Smooth muscle cell of the brain vasculature (primary cell): ENCODE measurements at places on chromosomes 6 and 20.

GRCh38 chr20:57384953-57385761, 6.0 kb upstream of the RBM38 start:
- DNase-seq: no peak

DNA sequence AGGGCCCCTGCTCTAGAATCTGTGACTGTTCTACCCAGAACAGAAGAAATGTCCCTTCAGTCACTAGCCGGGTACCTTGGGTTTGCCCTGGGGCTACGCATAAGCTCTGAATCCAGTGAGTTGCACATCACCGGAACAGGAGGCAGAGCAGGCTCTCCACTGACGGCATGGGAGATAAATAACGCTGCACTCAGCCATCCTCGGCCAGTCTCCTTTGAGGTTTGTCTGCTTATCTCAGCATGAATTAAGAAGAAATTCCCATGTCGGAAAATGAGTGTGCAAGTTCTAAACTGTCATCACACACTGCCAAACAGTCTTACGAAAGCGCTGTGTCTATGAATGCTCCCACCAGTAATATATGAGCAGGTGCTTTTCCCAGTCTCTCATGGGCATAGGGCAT, 90.8 kb downstream of the FAM50B start:
- DNase-seq: no peak

- no peak for DNase-seq
Measured at GRCh38 chr20:59976156-59976782, 18.0 kb downstream of the CDH26 start.

DNA sequence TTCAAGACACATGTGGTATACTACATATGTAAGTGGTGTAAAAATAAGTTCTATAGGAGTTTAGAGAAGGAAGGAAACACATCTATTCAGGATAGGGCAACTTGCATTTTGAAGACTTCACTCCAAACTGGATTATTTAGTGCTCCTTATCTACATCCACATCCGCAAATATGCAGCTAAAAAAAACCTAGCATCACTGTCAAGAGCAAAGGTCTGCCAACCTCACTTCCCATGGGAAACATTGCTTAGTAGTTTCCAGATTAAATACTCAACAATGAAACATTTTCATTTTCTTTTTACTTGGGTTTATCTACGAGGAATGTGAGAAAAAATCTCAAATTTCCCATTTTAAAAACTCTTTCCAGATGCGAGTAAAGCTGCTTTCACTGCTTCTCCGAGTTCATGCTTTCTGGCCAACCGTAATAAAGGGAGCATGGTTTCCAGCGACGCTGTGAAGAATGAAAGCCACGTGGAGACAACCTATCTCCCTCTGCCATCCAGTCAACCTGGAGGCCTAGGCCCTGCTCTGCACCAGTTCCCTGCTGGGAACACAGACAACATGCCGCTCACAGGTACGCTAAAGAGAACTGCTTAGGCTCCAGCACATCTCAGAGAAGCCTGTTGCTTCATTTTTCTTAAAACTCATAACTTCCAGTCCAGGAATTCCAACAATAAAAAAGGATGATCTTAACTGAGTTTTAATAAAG, 48.2 kb downstream of the RFX6 start:
- no peak for DNase-seq

DNA sequence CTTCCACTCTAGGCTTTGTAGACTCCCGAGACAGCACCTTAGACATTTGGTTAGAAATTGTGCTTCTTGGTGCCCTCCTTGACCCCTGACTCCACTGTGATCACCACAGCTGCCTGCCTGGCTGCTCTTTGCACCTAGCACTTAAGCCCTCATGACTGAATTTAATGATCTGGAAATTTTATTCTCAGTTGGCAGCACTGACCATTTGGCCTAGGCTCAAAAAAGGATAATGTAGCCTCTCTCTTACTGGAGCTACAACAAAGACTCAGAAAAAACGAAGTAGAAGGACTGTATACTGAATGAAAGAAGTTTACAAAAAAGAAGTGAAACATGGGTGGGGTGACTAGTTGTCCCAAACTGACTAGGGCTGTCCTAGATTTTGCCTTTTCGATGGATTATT, 11.3 kb upstream of the ABRACL start:
- DNase-seq: no peak

- DNase-seq: no peak
Measured at GRCh38 chr6:28747631-28748157, 176.1 kb downstream of the TRIM27 start.

DNA sequence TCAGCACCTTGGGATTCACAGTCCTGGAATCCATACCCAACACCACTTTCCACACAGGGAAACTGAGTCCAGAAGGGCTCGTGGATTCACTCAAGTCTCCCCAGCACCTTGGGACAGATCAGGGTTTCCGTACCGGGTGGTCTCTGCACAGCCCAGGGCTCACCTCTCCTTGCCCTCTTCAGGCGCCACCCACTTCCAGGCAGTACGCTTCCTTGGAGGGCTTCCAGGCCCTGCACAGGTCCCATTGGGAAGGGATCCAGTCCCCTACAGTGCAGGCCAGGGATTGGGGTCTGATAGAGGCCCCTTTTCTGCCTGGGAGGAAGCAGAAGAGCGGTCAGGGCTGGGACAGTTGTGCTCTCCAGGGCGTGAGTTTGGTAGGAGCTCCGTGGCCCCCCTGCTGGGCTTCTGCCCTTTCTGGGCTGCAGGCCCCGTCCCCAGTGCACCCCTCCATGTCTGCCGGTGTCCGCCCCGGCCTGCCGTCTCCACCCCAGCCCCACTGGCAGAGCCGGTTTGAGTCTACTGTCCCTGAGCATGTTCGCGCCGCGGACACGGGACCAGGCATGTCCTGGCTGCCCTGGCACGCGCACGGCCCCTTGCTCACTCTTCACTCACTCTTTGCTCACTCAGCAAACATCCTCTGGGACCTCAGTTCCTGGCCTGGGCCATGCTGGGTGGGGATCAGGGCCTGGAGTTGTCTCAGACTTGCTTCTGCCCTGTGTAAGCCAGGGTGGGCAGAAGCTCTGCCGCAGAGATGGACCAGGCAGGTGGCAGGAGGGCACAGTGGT, 12.6 kb downstream of the SRC start:
- no peak for DNase-seq

DNA sequence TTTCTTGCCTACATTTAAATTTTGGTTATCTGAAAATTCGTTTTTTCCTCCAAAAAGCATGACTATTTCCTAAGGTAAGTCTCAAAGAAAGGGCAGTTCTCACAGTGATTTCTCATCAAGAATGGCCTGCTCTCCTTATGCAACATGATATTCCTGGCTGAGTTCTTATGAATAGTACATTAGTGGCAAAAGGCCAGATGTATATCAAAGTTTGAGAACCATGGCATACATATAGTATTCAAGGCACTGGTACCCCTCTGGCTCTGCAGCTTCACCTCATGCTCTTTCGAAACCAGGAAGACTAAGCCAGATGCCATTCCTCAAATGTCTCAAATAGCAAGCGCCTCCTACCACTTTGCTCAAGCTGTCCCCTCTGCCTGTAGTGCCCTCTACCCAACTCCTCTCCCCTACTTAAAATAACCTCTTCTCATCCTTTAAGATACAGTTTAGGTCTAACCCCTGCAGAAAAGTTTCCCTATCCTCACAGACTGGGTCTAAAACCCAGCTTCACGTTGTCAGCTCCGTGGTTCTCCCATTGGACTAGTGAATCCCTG, 280.3 kb downstream of the HACE1 start:
- no peak for DNase-seq

DNA sequence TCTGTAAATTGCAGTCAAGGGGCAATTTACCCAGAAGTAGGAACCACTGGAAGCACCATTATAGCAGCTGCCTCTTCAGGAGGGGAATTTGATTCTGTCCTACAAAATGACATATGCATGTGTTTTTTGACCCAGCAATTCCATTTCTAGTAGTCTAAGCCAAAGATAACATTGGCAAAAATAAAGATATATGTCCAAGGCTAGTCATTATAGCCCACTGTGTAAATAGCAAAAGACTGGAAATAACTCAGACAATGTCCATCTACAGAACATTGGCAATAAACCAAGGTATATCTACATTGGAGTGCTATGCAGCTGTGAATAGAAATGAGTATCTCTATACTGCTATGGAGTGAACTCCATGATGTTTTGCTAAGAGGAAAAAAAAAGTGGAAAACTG, 12.5 kb upstream of the PANK2 start:
- no peak for DNase-seq

GRCh38 chr20:10228330-10228729, 9.7 kb downstream of the SNAP25 start:
- no peak for DNase-seq

DNA sequence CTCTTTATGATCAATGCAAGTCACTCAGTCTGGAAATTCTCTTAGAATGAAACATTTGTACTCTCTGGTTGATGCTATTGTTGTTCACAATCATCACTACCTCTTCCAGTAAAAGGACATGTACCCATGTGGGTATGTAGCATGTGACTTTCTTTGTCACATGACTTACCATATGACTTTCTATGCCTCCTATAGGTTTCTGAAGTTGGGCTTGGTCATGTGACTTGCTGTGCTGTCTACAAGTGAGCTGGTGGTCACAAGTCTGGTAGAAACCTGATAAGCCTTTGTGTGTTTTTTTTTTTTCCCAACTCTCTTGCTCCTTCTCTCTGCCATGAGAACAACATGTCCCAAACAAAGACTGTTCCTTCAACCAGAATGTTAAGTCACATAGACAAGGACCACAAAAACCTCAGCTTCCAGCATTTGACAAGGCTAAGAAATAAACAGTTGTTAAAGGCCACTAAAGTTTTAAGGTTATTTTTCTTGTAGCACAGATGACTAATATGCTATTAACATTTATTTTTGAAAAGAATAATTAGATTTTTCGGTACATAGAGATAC, 379.2 kb upstream of the SLC35B3 start:
- DNase-seq: no peak

- DNase-seq: no peak
Measured at GRCh38 chr20:59787538-59787890, 145.9 kb downstream of the SYCP2 start.

DNA sequence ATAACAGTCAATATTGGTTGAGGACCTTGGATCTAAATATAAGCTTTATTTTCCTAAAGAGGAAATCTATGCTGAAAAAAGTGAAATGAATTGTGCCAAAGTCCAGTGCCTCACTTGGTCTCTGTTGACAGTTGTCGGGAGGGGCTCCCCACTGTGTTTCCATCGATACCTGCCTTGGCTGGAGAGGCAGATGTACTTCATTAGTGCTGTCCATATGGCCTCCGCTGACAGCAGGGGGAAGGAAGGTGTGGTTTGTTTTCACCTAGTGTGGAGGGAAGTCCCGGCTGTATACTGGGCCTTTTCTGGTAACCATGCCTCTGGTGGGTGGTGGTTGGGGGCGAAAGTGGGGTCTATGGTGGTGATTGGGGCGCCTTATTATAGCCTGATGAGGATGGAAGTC, 42.7 kb downstream of the CD2AP start:
- no peak for DNase-seq

DNA sequence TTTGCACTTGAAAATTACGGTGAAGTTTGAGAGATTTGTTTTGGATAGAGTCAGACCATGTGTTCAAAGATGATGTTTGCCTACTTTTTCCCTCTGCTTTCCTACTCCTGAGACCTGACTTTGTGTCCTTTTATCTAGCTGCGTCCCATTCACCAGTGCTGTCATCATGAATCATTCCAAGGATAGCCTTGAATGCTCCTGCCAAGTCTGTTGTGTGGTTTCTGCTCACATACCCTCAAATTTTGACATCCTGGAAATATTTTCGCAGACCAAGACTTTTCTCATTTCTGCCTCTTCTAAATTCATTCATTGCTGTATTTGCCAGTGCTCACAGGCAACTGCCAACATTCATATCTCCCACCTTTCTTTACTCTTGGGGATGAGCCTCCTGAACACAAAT, 175.9 kb upstream of the SCGN start:
- DNase-seq: no peak

DNA sequence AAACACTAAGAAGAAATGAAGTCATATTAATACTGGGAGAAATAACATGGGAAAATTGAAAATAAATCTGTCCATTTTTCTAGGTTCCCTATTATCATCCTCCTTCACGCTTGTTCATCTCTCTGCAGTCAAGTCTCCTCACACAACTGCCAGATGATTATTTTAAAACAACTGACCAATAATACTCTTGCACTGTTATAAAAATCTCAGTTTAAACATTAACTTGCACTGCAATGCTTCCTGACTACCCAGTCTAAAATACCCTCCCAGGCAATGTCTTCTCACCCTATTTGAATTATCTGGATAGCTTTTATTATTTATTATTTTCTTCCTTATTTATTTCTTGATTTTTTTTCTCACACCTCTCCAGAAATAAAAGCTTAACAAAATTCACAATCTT, 5.7 kb downstream of the EYS start:
- DNase-seq: no peak

DNA sequence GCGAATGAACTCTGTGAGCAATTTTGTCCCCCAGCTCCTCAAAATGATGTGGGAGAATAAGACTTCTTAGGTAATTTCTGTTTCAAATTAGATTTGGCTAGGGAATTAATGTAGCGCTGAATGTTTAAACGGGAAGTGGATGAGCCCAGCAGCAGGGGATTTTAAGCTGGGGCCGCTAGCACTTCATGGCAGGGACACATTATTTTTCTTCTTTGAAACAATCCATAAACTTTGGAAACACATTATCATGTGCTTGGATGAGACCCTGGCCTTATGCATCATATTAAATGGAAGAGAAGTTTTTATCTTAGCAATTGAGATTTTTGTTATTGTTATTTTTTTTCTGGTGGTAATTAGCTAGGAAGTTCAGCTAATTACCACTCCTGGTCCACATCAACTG, 74.2 kb upstream of the FUCA2 start:
- no peak for DNase-seq

GRCh38 chr6:100260584-100260983, 204.1 kb downstream of the SIM1 start:
- DNase-seq: no peak

- DNase-seq: no peak
Measured at GRCh38 chr20:17875106-17875980, 93.3 kb downstream of the SNX5 start.

DNA sequence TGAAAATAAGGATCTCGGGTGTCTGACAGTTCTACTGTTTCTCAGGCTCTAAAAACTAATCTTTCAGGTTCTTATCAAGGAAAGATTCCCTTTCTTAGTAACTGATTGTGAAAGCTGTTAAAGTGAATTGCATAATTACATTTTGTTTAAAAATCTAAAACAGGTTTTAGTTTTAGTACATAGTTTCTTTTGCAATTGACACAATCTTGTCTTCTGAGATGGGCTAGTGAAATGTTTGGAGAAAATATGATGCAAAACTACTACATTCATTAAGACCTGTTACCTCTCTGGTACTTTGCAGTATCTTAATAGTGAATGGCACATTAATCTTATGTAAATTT, 298.4 kb downstream of the UTRN start:
- no peak for DNase-seq

DNA sequence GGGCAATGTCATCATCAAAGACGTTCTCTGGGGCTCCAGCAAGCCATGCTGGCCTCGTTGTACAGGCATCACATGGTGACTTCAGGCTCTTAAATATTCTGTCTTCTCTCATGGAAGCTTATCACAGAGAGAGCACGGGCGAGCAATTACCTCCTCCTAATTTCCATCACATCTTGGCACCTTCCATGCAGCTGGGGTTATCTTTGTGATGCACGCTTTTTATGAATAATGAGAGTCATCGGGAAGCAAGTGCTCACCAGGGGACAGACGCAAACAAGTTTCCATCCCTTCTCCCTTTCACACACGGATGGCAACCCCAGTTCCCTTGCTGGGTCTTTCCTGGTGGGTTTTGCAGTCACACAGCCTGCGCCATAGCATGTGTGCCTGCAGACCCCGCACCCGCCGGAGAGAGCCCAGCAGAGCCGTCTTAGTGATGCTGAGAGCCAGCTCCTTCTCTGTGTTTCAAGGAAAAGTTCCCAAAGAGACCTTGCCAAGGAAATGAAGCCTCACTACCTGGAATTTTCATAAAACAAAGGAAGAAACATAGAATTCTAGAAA, 116.3 kb upstream of the AFDN start:
- DNase-seq: no peak
